Hematopoietic multipotent progenitor cell treated with erythropoietin and hydrocortisone succinate and interleukin-3 and kit ligand, for 8 days (in vitro differentiated cells): ENCODE measurements at places on chromosomes 16 and 17.

GRCh38 chr16:583815-584591 lies 5.9 kb upstream of the RAB40C start:
- DNase-seq, result no peak

GRCh38 chr16:85207357-85207921 lies 95.2 kb upstream of the CIBAR2 start:
- DNase-seq, result no peak

- DNase-seq, result peak; percentile 23
These were observed 190.3 kb downstream of the RBFOX3 start for GRCh38 chr17:79420318-79421243.

DNA sequence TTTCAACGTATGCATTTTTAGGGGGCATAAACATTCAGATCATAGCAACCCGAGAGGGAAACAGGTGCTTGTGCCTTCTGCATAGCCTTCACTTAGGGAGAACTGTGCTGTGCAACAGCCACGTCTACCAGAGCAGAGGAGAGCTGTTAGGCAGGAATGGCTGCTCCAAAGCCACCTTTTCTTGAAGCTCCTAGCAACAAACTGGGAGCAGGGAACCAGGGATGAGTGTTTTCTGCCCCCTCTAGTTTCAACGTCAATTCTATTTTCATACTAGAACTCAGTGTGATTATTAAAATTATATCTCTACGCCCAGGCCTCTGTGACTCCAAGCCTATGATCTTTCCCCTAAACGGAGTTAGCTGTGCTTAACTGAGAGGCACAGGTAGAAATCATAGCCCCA lies 290.0 kb downstream of the HAPSTR1 start:
- DNase-seq, result no peak

- no peak for DNase-seq
These were observed 30.5 kb downstream of the SLC5A11 start for GRCh38 chr16:24876231-24876630.
